ENCODE measurements at places on chromosomes 16 and 17.

GRCh38 chr16:50092891-50093290 lies 27.1 kb downstream of the HEATR3 start:
- no peak for DNase-seq

DNA sequence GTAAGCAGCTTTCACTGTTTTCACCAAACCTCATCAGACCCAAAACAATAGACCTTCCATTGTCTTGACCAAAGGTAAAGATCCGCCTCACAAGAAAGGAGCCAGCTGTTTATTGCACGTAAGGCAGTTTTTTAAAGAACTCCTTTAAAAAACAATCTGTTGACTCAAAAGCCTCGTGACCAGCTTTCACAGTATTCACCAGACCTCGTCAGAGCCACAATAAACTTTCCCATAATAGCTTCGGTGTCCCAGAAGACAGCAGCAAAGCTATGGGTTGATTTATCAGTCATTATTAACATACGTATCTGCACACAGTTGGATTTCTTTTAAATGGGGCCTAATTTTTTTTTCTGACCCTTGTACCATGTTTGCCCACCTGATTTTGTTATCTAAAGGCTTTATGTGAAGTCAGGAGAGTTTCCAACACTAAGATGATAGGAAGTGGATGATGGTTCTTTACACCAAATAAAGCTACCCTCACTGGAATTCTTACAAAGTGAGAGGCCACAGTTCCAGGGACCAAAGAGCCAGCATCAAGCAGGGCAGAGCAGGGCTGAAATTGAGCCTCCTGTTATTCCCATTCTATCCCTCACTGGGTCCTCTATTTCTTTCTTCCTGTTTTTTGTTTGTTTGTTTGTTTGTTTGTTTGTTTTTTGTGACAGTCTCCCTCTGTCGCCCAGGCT lies 17.6 kb upstream of the HELZ start:
- DNase-seq: no peak

- no peak for DNase-seq
These were observed 9.6 kb upstream of the BRD7 start for GRCh38 chr16:50378417-50378816.

DNA sequence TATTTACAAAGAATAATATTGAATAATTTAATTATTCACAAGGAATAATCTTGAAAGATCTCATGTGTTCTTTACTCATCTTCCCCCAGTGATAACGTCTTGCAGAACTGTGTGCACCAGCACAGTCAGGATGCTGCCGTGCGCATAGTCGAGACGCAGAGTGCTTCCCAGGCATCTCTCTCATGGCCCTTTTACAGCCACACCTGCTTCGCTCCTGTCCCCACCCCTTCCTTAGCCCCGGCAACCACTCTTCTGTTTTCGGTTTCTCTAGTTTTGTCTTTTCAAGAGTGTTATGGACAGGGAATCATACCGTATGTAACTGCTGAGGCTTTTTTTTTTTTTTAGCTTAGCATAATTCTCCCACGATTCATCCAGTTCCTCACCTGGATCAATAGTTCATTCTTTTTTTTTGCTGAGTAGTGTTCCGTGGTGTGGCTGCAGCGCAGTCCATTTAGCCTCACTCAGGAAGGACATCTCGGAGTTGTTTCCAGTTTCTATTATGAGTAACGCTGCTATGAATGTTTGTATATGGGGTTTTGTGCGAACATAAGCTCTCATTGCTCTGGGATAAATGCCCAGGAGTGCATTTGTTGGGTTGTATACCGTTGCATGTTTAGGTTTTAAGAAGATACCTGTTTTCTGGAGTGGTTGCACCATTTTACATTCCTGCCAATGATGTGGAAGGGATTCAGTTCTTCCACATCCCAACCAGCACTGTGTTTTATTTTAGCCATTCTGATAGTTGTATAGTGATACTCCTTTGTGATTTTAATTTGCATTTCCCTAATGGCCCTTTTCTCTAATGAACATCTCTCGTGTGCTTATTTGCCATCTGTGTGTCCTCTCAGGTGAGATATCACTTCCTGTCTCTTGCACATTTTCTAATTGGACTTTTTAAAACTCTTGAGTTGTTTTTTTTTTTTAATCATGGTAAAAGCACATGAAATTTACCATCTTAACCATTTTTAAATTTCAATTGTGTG lies 47.6 kb downstream of the SEC14L1 start:
- DNase-seq: no peak

- DNase-seq: no peak
These were observed 43.9 kb upstream of the TNRC6C start for GRCh38 chr17:77914385-77915254.

GRCh38 chr16:4578961-4579530 lies 22.9 kb downstream of the C16orf96 start:
- DNase-seq: no peak

DNA sequence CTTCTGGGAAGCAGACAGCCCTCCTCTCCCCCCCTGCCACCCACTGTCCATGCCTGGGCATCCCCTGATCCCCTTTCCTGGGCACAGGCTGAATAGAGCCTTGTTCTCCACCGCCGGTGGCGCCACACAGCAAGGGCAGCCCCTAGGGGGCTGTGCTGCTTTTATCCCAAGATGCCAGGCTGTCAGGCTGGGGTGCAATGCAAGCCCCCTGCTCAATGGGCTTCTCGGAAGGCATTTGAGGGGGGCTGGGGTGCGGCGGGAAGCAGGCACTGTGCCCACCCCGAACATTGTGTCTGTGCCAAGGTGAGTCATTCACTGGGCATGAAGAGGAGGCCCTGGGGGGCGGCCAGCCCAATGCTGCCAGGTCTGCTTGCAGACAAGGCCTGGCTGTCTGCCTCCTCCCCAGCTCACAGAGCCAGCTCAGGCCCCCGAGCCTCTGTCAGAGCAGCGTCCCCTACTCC lies 1.5 kb upstream of the GFAP start:
- no peak for DNase-seq

- DNase-seq: no peak
These were observed 133.4 kb downstream of the OR1D5 start for GRCh38 chr17:2929881-2930533.

DNA sequence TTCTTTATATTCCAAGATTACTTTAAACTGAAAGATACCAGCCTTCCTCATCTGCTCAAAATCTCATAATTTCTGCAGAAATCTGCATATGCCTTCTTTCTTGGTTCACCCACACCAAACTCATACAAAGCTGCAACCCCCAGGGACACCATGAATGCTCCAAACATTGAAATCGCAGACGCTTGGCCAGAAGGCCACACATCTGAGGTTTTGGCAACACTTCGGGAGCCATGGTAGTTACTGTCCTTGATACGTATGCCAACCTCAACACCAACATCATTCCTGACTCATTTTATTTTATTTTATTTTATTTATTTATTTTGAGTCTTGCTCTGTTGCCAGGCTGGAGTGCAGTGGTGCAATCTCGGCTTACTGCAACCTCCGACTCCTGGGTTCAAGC lies 11.8 kb downstream of the GSPT1 start:
- no peak for DNase-seq

GRCh38 chr16:87252269-87252970 lies 64.8 kb downstream of the C16orf95 start:
- DNase-seq: no peak

GRCh38 chr17:80387071-80387470 lies 27.9 kb upstream of the ENDOV start:
- DNase-seq: no peak

- DNase-seq: no peak
These were observed 13.2 kb downstream of the FCSK start for GRCh38 chr16:70467608-70468007.

GRCh38 chr16:17578981-17579874 lies 108.5 kb upstream of the XYLT1 start:
- peak; percentile 60 for DNase-seq

- DNase-seq: no peak
These were observed 65.0 kb downstream of the CRISPLD2 start for GRCh38 chr16:84884596-84885341.

- DNase-seq: no peak
These were observed 31.2 kb downstream of the MMD start for GRCh38 chr17:55390364-55390977.

DNA sequence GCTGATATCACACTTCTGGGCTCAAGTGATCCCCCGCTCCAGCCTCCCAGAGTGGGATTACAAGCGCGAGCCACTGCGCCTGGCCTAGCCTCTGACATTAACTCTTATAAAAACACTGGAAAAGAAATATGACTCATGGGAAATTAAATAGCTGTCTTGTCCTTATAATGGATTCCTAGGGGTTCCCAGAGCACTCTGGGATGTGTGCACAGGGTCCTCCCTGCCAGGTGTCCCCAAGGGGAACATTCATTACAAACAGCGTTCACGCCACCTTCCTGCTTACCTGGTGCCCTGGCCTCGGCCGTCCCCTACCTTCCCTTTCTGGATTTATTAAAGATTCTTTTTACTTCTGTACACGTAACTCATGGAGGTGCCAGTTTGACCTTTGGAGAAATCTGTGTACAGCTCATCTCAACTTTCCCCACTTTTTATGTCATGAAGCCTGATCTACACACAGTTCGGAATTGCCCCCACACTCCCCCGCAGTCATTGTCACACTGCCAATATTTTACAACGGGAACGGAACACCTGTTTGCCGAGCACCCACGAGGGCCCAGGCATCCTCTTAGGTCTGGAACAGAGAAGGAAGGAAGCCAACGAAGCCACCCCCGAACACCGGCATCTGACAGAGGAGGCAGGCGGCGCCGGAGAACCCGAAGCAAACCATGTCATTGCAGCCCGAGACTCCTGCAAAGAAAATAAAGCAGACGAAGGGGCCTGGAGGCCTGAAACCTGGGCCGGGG lies 39.7 kb upstream of the MEAK7 start:
- no peak for DNase-seq

DNA sequence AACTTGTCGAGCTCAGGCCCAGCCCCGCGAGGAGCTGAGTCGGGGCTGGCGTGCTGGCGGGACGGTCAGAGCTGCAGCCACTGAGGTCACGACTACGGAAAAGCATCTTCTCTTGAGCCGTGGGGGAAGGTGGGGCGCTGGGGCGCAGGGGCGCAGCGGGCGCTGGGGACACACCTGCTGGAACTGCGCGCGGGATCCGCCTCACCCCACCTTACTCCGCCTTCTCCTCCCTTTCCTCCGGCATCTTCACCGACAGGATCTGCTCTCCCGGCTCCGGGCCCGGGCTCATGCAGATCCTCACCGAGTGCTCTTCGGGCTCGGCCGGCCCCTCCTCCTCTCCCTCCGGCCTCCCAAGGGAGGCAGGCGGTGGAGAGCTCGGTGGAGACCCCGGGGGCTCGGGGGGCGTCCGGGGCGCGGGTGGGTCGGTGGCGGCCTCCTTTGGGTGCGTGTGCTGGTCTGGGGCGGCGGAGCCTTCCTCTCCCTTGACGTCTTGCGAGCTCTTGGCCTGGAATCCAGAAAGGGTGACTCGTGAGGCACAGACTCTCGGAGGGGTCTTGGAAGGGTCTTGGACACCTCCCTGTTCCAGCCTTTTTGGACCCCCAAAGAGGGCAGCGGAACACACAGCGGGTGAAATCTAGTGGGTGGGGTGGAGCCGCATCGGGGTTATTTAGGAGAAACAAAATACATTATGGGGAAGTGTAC lies 81.8 kb upstream of the KIFC3 start:
- DNase-seq: no peak

DNA sequence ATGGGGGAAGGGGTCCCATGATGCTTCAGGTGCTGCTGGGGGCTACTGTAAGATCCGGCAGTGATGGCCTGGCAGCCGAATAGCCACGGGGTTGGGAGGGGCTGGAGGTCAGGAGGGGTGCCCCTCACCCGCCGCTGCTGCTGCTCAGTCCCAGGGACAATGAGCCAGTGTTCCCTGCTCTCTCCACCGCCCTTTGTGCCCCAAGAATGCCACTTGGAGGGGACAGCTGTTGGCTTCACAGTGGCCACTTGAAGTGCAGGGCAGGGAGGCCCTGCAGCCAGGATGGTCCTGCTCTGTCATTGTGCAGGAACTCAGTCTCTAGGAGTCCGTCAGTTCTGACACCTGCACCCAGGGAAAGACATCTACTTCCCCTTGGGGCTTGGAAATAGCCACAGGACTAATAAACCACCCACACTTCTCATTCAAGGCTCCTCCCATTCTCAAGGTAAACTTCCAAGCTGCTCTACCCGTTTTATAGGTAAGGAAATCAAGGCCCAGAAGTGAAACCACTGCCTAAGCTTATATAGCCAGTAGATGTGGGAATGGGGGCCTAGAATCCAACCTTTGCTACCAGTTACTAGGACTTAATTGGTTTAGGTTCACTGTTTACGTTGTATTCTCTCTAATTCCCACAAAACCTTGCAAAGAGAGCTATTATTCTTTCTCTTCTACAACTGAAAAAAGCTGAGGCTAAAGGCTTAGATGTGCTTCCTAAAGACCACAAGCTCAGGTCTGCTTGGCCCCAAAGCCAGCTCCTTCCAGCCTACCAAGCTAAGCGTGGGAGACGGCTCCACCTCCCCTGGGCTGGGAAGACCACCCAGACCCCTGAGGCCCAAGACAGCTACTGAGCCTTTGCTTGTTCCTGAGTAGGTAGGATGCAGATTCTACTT lies 6.2 kb upstream of the CPSF4L start:
- DNase-seq: no peak

- no peak for DNase-seq
These were observed 6.9 kb downstream of the ZNF469 start for GRCh38 chr16:88389621-88390160.

DNA sequence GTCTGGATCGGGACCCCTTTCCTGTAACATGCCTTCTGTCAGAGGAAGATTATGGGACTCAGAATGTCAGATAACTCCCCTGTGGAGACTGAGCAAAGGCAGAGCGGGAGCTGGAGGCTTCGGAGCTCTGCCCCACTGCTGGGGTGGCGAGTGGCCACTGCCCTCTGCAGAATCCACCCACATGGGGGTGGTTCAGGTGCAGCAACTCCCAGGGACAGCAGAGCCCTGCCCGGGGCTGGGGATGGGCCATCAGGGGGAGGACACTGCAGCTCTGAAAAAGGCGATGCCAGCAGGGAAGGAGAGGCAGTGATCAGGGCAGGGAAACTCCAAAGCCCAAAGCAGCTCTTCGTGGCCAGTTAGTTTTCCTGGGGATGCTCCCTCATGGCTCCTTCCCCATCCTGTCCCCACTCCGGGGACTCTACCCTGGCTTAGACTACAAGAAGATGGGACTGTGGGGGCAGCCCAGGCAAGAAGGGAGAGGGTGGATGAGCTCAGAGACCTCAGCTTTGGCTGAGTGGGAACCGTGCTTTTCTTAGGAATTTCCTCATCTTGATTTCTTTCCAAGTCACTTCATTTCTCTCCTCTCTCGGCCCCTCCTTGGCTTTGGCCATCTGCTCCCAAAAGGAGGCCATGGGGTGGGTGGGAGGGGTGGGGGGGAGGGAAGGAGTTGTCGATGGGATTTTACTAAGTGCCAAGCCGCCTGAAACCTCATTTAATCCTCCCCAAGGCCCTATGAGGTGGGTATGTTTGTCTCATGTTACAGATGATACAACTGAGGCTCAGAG lies 4.0 kb downstream of the CA4 start:
- DNase-seq: no peak

DNA sequence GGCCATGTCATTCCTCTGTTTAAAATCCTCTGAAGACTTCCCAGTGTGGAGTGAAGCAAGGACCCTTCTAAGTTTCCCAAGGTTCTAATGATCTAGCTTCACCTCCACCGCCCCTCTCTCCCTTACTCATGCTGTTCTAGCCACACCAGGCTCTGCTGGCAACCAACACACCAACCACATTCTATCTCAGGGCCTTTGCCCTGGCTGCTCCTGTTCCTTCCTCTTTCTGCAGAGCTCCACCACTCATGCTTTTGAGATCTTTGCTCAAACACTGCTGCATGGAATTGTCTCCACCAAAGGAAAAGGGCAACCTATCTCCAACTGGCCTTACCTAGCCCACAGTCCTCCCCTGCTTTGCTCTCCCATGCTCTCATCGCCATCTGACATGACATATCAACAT lies 128.7 kb downstream of the XYLT1 start:
- no peak for DNase-seq

- no peak for DNase-seq
These were observed 11.8 kb downstream of the C17orf75 start for GRCh38 chr17:32330147-32330546.
